B cell (primary cell): ENCODE measurements at places on chromosomes 7 and 10.

DNA sequence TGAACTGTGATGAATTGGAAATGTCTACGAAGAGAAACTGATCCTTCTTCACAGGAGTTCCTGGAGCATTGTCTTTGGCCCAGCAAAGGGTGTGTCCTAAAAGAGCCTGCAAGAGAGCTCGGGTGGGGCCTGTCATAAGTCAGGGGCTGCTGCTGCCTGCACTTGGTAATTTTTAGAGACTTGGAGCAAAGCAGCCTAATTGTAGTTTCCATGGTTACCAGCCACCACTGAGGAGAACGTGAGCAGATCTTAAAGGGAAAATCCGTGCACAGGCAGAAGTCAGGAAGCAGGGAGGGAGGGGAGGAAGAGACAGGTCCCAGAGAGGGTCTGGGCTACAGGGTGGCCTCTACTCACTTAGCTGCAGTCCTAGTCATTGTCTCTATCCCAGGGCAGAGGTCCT lies 463.6 kb downstream of the PLXNA4 start:
- no peak for DNase-seq

DNA sequence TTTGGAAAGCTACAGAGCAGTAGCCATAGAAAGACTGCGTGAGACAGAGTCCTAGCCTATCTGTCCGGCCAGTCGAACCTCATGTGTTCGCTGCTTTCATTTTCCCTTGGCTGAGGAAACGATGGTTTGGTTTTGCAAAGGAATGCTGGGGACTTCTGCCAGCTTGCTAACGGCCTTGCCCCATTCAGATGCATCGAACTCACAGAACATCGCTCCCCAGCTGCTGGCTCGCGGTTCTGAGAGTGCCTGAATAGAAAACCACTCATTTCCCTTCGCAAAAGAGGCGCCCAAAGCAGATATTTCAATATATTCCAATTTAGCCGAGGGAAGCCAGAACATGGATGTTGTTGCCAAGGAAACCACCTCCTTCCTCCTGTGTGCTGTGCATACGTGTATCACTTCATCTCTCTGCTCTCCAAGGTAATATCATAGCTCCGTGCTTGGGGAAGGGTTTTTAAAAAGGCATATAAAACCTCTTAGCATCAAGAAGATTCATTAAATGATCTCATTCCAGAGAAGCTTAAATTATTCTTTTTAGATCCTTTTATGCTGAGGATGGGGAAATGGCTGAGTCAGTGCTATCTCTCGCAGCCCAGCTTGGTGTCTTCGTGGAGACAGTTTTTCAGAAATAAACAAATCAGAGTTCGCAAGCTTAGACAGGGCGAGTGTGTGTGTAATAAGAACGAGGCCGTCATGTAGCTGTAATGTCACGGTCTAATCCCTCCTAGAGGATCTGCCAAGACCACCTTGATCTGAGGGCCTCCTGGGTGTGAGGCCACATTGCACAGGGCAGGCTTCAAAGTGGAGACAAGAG lies 215.2 kb downstream of the RPS24 start:
- DNase-seq, result no peak

DNA sequence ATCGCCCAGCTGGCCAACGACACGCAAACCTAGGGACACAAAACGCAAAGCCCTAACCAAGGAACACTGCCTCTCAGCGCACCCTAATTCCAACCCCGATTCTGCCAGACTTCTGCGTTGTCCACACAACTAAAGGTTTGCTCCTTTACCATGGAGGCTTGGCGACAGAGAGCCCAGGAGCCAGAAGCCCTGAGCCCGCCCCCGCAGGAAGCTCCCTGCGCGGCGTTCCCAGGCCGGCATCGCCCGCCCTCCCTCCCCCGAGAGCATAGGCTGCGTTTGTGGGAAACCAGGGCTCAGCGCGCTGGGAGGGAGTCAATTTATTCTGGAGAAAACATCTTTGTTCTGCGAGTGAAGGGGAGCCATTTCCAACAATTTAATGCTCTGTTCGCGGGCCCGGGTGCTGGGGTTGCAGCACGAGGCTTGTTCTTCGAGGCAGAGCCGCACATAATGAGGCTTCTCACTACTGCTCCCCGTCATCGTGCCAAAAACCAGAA lies 103.9 kb downstream of the GRID1 start:
- no peak for DNase-seq

GRCh38 chr10:8049045-8049864 lies 5.2 kb upstream of the GATA3 start:
- peak; percentile 42 for DNase-seq

- peak; percentile 16 for DNase-seq
These were observed 51.1 kb downstream of the TMEM209 start for GRCh38 chr7:130154131-130154500.

DNA sequence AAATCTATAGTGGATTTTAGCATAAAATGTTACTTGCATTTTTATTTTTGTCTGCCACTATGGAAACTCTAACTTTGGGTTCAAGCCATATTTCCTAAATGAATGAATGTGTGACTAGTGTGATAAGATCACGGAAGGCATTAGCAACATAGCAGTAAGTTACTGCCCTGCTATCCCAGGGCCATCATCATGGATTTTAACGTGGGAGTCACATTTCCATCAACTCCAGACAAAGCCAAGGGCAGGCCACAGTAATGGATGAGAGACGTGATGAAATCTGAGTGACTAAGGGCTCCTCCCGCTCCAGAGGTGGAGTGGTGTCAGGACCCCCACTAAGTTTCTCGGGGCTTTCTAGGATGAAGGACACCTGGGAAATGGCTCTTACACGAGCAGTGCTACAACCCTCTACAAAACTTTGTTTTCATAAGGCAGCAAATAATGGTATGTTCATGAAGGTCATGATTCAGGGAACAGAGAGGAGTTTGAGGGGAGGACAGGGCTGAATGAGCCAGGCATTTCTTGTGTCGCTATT lies 34.3 kb downstream of the C10orf120 start:
- no peak for DNase-seq

DNA sequence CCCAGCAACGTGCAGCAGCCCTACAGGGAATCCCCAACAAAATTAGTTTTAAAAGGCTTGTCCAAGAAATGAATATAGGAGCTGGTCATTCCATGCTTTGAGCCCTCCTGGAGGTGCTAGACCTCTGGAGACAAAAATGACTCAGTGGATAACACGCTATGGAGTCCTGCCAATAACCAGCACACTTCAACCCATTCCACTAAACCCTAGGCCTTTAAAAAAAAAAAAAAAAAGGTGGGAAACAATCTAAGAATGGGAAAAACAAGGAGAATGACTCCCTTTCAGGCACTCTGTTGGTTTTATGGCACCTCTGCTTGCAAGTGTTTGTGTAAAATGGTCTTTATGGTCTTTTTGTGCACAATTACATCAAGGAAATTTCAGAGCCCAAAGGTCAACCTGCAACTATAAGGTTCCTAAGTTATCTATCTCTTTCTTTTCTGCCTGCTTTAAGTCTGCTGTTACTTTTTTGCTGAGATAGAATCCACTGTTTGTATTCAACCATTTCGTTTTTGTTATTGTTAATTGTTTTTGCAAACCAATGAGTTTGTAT lies 21.3 kb downstream of the AVL9 start:
- no peak for DNase-seq

- no peak for DNase-seq
These were observed 96.7 kb downstream of the ZRANB1 start for GRCh38 chr10:125038637-125039036.

DNA sequence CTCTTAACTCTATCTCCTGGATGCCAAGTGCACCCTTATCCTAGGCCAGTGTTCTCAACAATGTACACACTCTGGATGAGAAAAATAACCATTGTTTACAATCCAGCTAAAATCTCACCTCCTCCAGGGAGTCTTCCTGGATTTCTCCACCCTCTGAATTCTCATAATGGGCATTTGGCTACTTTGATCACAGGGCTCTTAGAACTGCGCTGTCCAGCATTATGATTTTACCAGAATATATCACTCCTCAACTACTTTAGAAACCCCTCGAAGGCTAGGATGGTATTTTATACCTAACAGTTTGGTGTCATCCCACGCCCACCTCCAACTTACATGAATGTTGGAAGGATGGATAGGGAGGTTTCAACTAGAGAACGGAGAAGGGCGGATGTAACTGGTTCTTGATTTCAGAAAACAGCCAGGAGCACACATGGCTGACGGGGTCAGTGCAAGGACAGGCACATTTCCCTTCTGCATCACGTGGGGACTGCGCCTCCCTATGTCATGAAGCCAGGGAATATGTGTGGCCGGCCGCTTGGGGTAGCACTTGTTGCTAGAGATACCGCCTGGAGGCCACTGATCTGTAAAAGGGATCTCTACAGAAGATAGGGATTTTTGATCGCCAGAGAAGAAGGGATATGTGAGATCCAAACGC lies 1.2 kb upstream of the ATP6V0E2 start:
- peak; percentile 38 for DNase-seq

- no peak for DNase-seq
These were observed 85.9 kb downstream of the ADAM12 start for GRCh38 chr10:126302476-126302756.

DNA sequence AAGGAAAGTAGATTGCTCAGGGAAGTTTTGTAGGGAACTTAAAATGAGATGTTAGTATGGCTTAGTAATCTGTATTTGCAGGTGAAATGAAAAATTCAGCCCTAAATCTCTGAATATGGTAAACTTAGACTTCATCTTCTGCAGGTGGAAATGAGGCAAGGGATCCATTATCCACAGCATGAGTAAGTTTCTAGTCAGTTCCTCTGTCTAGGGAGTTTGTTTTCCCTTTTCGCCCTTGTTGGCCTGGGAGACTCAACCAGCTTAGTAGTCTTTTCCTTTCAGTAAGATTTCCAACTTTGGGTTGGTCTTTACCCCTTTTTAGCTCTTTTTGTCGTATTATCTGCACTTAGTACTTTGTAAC lies 65.6 kb downstream of the ZEB1 start:
- no peak for DNase-seq

DNA sequence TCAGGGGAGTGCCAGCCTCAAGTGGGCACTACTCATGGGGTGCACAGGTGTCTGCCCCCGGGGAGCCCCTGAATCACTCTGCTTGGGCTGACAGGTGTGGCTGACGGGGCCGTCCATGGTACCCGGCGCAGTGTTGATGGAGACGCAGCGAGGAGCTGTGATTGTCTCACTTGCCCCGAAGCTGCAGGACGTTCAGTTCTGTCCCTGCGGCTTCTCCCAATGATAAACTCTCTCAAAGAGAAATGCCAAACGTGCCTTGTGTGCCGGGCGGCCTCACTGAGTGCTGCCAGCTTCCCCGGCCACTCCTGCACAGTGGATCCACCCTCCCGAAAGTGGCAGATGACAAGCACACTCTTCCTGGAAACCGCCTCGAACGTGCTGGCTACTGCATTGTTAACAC lies 203.2 kb downstream of the DNAJB6 start:
- DNase-seq, result no peak

- DNase-seq, result no peak
These were observed 113.4 kb upstream of the RAB18 start for GRCh38 chr10:27390681-27391080.

DNA sequence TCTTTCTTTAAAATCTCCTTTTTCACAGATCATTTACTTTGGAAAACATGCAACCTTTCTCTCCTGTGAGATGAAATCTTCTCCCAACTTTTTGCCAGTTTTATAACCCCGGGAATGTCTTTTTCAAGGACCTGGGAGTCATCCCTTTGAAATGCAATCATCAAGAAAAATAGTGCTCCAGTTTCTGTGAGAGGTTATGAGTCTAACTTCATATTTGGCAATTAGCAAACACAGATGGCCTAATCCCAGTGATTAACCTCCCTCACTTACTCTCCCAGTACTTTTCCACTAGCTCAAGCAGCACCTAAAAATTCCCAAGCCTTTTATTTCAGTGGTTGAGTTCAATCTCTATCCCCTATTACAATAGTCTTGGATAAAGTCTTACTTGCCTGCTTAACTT lies 185.8 kb upstream of the TMEM106B start:
- DNase-seq, result no peak

DNA sequence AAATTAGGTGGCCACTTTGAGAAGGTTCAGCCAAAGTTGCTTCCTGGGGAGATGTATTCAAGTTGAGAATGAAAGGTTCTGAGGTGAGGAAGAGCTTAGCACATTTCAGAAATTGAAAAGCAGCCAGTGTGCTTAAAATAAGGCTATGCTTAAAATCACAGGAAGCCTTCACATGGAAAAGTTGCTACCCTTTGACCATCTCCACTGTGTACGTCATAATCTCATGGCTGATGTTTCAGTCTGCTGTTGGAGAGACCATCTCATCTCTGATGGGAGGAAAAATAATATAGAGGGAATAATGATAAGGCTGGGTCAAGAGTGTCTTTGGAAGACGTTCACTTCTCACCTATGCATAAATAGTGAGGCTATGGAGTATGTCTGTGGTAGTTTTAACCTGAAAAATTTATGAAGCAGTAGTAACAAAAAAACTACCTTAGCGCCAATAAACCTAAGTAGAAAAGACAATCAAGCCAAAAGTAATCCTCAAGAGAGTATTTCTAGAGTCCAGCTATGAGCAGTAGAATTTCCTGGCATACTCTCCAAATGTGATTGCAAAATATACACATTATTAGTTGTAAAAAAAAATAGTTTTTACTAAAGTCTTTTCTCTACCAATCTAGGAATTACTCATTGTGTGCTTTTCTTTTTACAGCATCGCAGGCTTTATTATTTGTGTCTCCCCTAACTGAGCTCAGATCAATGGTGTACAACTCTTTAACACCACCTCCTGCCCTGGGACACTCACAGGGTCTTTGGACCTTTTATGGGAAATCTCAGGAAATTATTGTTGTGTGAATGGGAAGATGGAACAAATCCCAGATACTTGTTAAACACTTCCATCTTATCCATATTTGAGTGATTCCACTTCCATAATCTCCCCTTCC lies 435.2 kb upstream of the LRGUK start:
- DNase-seq, result no peak

DNA sequence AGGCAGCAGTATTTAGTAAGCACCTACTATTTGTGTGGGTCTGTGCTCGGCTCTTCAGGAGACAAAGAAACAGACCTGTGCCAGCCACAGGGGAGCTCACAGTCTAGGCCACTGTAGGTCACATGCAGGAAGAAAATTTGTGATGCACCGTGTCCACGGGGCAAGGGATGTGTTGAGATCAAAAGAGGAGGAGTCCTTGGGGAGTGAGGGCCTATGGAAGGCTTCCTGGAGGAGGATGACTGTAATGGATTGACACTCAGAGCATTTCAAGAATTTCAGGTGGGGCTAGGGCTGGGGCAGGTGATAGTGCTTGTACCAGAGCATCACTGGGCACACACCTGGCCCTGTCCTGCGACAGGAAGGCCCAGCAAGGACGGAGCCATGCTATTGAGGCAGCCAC lies 102.7 kb downstream of the ZMIZ1 start:
- no peak for DNase-seq

GRCh38 chr10:86937502-86938154 lies 19.8 kb downstream of the MMRN2 start:
- no peak for DNase-seq
